ENCODE measurements at places on chromosomes 1 and 21.

DNA sequence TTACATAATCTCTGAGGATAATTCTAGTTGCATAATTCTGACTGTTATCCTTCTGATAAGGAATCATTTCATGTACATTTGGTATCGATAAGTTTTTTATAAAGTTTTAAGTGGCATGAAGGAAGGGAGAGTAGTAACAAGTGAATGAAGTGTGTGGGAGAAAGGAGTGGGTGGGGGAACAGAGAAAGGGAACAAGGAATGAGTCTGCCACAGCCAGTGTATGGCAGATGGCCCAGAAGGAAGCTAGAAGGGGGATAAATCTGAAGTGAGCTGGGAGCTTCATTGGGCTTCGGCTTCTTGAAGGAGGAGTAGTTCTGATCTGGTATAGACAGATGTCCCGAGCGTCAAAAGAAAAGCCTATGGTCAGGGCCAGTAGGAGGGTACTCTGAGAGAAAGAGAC is 18.6 kb downstream of the ZBTB40 start:
- no peak for ATAC-seq

DNA sequence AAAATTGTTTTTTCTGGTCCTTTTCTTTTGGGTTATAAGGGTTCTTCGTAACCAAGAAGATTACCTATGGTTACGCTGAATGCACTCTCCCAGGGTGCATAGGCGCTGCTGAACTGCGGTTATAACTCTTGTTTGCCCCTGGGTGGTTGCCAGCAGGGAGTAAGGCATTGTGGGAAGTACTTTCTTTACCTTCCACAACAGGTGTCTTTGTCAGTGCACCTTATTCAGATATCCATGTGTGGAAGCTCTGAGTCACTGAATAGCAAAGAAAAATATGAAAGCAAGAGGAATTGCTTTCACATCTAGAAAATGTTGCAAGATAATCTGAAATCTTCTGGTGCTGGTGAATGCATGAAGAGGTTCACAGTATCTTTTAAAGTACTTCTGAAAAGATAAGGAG is 124.4 kb upstream of the CACYBP start:
- ATAC-seq, result no peak

DNA sequence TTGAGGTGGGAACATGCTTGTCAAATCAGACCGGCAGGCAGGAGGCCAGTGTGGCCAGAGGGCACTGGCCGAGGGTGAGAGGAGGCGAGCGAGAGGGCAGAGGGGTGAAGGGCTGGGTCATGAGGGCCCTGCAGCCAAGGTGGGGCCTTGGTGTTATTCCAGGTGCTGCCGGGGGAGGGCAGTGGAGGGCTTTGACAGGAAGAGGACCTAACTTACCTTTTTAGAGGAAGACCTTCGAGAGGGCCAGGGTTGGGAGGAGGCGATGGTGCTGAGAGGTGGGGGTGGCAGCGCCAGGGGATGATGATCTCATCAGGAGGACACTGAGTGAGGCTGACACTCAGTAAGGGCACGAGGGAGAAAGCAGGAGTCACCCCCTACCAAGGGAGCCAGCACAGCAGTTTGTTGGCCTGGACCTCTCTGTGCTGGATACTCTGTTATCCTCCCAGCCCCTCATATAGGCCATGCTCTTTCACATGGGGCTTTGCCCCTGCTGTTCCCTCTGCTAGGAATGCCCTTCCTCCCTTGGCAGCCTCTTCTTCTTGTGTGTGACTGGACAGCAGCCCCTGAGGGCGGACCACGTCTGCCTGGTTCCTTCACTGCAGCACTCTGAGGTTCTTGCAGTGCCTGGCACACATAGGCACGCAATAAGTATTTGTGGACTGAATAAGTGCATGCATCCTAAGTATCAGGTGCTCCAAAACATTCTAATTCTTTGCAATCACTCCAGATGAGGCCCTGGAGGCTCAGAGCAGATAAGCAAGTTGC is 7.5 kb upstream of the TTC22 start:
- no peak for ATAC-seq

- ATAC-seq, result no peak
Observed at GRCh38 chr1:23902321-23903278, 10.6 kb downstream of the CNR2 start.

- no peak for ATAC-seq
Observed at GRCh38 chr1:35768350-35769187, 1.2 kb downstream of the CLSPN start.

DNA sequence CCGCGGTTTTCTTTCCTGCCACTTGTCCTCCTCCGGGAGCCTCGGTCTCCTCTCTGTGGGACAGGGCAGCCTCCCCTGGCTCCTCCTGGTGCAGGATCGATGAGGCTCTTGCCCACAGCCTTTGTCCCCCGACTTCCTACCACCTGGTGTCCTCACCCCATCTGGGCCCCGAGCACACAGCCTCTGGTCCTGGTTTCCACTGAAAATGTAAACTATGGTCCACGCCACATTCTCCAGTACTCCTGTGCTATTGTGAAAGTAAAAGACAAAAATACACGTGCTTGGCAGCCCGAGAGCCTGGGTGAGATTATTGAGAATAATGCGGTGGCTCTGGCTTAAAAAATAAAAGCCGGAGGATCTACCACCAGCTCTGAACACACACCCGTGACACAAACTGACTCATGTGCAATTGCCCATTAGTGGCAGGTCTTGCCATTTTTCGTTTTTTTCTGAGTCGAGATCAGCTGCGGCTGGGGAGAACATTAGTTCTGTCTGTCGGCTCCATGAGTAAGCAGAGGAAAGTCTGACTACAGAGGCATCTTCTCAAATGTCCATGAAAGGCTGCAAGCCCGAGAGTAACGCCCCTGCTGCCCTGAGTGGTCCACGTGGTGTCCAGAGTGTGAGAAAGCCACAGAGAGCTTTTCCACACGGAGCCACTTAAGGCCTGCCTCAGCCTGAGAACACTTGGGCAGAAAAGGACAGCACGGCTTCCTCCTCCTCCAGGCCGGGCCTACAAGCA is 5.7 kb upstream of the COL6A2 start:
- ATAC-seq, result peak; percentile 56

Measured in SK-N-SH treated with all-trans-retinoic acid at 6 μM for 48 hours (cell line).